ENCODE measurements at places on chromosomes 1 and 21. TPM values are rescaled to one million over a fixed set of nuclear protein-coding genes. Genes with fewer than 3 reads are reported as not detected.

The SH2D2A gene
- total RNA-seq, result 4.3 TPM

The TBX15 gene
- 0.82 TPM for total RNA-seq

GRCh38 chr1:63878932-63879331, 105.1 kb downstream of the ROR1 start:
- no peaks in the 10 kb centered on the region for H3K4me1 ChIP-seq
- H3K4me3 ChIP-seq, result no peak overlapping the region
- no peak for DNase-seq
- no peak overlapping the region for H3K27ac ChIP-seq

The OR2T35 gene
- 0.28 TPM for total RNA-seq

The PLA2G2A gene
- total RNA-seq, result 0.63 TPM

GRCh38 chr1:44696789-44697345, 22.4 kb downstream of the ARMH1 start:
- no peak overlapping the region for H3K4me3 ChIP-seq
- no peaks in the 10 kb centered on the region for H3K4me1 ChIP-seq
- no peaks in the 10 kb centered on the region for H3K27me3 ChIP-seq
- H3K27ac ChIP-seq, result no peak overlapping the region
- no peaks in the 10 kb centered on the region for H3K36me3 ChIP-seq
- no peak for DNase-seq

The TNFRSF9 gene
- total RNA-seq, result 0.54 TPM

The TMPRSS15 gene
- total RNA-seq, result not detected
